Esophagus muscularis mucosa (tissue), 4 donors: ENCODE measurements at places on chromosomes 3 and 15. TPM values are rescaled to one million over a fixed set of nuclear protein-coding genes. Genes with fewer than 3 reads are reported as not detected.

UACA gene
- 31.2 TPM for total RNA-seq

GRCh38 chr3:56764904-56765547, 36.7 kb downstream of the ARHGEF3 start:
- H3K27ac ChIP-seq = no peak overlapping the region
- H3K4me1 ChIP-seq = peaks cover 30% of the 10 kb centered on the region
- DNase-seq = no peak
- H3K27me3 ChIP-seq = no peaks in the 10 kb centered on the region
- H3K4me3 ChIP-seq = no peak overlapping the region

DNA sequence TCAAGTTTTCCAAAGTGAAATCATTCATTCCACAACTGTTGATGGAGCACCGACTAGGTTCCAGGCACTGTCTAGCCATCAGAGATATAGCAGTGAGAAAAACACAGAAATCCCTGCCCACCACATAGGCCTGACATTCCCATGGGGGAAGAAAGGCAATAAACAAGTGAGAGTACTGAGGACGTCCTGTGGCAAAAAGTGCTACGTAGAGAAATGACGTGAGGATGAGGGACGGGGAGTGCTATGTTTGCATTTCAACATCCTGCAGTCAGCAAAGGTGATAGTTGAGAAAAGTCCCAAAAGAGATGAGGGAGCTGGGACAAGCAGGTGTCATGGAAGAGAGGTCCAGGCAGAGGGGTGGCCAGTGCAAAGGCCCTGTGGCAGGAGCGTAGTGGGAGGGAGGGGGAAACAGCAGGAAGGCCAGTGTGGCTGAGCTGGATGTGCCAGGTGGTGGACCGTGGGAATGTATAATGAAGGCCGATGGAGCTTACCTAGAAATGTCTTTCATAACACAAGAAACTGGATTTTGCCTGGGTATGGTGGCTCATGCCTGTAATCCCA, 10.4 kb upstream of the FURIN start:
- no peak overlapping the region for H3K27ac ChIP-seq
- H3K4me1 ChIP-seq = no peaks in the 10 kb centered on the region
- H3K27me3 ChIP-seq = no peaks in the 10 kb centered on the region
- H3K4me3 ChIP-seq = no peak overlapping the region

GRCh38 chr3:109071350-109072142, 46.4 kb downstream of the MORC1 start:
- H3K27ac ChIP-seq = no peak overlapping the region
- H3K4me3 ChIP-seq = no peak overlapping the region
- no peaks in the 10 kb centered on the region for H3K27me3 ChIP-seq
- H3K36me3 ChIP-seq = no peaks in the 10 kb centered on the region
- DNase-seq = no peak
- no peaks in the 10 kb centered on the region for H3K4me1 ChIP-seq

- H3K4me1 ChIP-seq = peaks cover 5% of the 10 kb centered on the region
- H3K4me3 ChIP-seq = no peak overlapping the region
- DNase-seq = peak; percentile 60
- H3K27ac ChIP-seq = no peak overlapping the region
Observed at GRCh38 chr15:71549091-71549490, 261.3 kb upstream of the NR2E3 start.
